ENCODE measurements at places on chromosomes 3 and 15.
A peak's percentile ranks its signal among the peaks of the same experiment; 100 is the strongest.

GRCh38 chr15:36362509-36362915 lies 216.9 kb upstream of the CDIN1 start:
- no peak for DNase-seq

DNA sequence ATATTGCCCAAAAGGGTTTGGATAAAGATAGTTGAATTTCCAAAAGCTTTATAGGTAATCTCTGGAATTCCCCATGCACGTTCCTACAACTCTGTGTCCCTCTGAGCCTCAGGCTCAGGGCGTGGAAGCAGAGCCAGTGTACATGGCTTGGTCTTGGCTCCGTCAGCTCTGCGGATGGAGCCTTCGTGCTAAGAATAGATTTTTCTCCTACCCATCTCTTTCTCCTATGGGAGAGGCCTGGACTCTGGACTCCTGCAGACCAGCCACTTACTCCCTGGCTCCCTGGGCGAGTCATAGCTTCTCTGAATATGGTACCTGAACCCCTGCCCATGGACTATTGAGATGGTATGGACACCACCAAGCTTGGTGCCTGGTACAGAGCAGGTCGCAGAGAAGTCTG lies 99.9 kb downstream of the EEFSEC start:
- DNase-seq, result no peak

DNA sequence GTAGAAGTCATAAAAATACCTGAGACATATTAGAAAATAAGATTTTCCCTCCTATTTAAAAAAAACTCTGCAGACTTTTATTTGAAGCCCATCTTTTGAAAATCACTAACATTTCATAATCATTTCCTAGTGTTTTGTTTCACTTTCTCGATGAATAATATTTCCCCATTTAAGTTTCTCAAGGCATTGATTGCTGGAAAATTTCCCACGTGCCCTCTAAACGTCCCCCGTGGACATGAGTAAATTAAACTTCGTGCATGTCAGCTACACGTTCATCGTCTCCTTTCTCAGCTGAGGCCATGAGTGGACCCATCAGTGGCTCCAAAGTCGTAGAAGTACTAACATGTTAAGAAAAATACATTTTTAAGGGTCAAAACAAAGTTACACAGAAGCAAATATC lies 2.0 kb upstream of the TM2D3 start:
- DNase-seq, result no peak

DNA sequence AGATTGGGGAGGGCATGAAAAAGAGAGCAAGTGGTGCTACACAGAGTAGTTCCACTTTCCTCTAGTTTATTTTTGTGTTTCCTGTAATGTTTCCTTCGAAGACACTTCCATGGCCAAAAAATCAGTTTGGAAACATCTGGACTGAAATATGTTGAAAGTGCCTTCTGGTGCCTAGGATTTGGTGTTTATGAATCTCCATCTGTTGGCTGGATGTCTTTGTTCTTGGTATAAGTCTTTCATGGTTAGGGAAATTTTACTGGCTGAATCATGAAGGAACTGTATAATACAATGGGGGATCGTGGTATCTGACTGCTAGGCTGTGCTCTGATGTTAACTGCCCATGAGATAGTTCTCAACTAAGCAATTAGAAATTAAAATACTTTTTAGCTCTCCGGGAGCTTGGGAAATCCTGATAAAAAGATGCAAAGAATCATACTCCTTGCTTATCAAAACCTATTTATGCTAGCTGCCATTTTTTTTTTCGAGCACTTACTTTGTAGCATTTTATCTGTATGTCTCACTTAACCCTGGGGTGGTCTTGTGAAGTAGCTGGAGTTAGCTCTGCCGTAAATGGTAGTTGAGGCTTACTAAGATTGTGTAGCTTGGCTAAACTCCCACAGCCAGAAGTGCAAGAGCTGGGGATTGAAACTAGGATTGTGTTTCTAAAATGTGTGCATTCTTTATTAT lies 21.9 kb downstream of the AKAP13 start:
- DNase-seq, result peak; percentile 65

DNA sequence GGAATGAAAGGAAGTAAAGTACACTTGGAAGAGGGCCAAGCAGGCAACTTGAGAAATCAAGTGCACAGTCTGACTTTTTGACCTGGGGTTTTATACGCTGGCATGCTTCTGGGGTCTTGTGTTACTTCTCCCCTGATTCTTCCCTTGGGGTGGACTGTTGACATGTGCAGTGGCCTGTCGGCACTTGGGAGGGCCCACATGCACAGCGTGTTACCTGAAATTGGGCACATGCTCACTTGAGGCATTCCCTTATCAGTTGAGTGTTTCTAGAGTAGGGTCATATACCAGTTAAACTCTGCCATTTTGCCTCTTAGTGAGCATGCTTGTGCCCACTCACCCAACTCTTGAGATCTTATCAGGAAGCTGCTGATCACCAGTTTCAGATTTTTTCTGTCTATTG lies 329.1 kb upstream of the SOX2 start:
- DNase-seq, result no peak

GRCh38 chr15:55164284-55164683 lies 32.5 kb downstream of the RSL24D1 start:
- no peak for DNase-seq

- peak; percentile 76 for DNase-seq
Observed at GRCh38 chr15:70318594-70319465, 221.1 kb upstream of the TLE3 start.

DNA sequence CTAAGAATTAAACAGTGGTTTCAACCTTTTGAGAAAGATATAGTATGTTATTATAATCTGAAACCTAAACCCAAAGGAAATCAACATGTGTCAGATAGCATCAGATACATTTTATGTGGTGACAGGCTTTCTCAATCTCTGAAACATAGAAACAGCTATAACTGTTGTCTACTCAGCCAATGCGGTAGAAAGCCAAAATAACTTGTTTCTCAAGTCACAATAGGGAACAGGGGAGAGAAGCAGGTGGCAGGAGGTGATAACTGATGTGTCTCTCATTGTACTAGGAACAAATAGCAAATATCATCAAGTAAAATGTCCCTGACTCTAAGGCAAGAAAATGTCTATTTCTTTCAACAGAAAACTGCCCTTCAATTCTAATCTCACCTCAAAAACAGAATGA lies 38.6 kb downstream of the DENND6A start:
- no peak for DNase-seq

- DNase-seq, result no peak
Observed at GRCh38 chr3:16663854-16664712, 58.9 kb upstream of the DAZL start.

GRCh38 chr15:62026487-62027262 lies 33.6 kb downstream of the VPS13C start:
- DNase-seq, result no peak

GRCh38 chr3:41193794-41194539 lies 5.3 kb upstream of the CTNNB1 start:
- no peak for DNase-seq

DNA sequence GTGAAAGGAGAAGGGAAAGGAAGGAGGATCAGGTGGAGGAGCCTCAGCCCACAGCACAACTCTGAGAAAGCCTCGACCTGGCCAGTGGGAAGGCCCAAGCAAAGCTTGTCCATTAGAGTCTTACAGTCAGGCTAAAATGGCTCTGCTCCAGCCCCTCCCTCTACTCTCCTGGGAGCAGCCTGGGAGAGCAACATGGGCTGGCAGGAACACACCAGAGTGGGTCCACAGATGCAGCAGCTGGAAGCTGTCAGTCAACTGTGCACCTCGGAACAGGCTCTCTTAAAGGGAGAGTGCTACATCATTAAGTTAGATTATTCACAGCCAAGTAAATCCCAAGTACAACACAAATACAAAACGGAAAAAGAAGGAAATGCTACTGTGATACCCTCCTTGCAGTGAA lies 98.0 kb upstream of the LIMD1 start:
- no peak for DNase-seq

DNA sequence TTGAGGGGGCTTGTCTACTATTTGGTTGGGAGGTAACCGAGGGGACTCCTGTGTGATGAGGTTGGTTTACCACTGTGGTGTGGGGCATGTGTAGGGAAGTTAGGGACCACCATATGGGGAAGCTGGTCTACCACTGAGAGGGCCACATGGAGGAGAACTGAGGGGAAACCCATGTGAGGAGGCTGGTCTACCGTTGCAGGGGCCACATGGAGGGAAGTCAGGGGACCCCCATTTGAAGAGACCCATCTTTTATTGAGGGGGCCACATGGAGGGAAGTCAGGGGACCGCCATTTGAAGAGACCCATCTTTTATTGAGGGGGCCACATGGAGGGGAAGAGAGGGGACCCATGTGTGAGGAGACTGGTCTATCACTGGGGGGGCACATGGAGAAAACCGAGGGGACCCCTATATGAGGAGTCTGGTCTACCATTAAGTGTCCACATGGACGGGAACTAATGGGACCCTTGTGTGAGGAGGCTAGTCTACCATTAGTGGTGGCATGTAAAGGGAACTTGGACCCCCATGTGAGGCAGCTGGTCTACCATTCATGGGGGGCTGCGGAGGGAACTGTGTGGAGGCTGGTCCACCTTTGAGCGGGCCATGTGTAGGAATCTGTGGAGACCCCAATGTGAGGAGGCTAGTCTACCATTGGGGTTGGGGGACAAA lies 165.5 kb downstream of the FBLN2 start:
- no peak for DNase-seq

DNA sequence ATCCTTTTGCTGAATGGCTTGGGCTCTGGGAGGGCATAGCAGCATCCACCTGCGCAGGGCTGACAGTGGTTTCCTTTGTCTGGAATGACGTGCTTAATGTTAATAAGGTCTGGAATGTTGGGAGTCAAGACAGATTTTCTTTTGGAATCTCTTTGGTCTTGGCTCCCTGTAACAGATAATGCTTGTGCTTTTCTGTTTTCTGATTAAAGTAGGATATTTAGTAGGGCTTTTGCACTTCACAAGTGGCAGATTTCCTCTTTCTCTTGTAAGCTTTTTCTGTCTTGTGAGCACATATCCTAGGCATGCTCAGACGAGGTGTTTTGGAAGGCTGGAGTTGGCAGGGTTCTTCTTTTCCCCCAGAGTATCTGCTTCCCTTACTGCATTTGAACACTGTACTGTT lies 189.6 kb downstream of the GHSR start:
- DNase-seq, result peak; percentile 53

DNA sequence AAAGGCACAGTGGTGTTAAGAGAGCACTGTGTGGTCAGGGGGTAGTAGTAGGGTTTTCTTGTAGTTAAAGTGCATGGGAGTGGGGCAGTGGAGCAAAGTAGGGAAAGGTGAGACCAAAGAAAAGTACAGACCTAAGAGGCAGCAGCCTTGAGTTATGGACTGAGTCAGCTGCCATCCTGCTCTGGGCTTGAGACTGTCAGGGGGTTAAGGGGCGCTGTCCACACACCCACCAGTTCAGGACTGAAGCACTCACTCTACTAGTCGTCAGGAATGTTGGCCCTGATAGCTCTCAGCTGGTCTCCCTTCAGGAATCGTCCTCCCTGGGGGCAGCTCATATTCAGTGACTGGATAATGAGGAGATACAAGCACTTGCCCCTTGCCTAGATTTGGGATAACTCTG lies 7.9 kb downstream of the CCR4 start:
- no peak for DNase-seq

- no peak for DNase-seq
Observed at GRCh38 chr3:10632741-10633140, 127.4 kb upstream of the ATP2B2 start.

GRCh38 chr3:44045476-44046275 lies 196.0 kb upstream of the TOPAZ1 start:
- no peak for DNase-seq

GRCh38 chr15:40471105-40471807 lies 472 bp downstream of the CHST14 start:
- peak; percentile 30 for DNase-seq

- DNase-seq, result peak; percentile 91
Observed at GRCh38 chr3:149581681-149582370, 76.0 kb downstream of the WWTR1 start.

DNA sequence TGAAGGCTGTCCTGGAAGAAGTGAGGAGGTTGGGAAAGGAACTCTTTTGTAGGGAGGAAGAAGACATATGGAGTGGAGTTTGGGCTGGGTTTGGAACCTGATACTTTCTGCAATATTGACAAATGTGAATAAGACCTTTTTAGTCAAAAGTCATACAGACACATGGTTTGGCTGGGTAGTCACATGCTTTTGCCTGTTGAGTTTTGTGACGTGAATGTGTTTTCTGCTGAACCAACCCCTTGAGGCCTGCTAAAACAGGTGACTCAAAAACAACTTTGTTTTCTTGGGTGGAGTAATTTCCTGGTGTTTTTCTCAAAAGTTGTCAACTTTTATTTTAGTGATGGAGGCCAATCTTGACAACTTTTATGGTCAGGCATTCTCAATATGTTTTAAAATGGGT lies 39.4 kb upstream of the CCR4 start:
- DNase-seq, result no peak

DNA sequence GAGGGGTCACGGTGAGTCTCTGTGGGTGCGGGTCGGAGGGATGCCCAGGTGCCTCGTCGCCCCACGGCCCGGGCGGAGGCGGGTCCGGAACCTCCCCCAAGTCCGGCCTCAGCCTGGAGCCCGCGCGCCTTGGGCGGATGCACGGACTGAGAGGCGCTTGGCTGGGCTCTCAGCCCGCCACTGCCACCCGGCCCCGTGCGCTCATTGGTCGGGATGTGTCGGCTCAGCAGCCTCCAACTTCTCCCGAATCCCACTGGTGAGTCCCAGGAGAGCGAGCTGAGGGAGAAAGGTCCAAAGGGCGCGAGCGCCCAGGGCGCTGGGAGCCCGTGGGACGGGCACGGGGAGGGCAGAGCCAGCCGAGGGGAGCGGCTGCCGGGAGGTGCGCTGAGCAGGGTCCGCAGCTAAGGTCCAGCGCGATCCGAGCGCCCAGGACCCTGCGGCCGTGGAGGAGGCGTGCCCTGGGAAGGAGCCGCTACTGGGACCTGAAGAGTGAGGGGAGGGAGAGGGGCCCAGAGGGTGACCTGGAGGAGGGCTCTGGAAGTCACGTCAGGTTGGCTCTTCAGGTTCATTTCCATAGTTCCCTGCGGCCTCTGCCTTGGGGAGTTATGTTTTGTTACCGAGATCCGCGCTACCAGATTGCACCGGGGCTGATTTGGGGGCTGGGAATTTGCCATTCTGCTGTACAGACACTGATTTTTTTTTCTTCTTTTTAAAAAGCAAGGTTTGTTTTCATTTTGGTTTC lies at the start of gene MME:
Gene MME (plus strand): TSS at position 574 of the 742 bp plus-strand sequence. CDS start 3,849 bp downstream, outside the sequence.
- peak; percentile 90 for DNase-seq

- peak; percentile 35 for DNase-seq
Observed at GRCh38 chr15:39720621-39721611, 61.7 kb downstream of the FSIP1 start.

GRCh38 chr3:15321349-15321748 lies 11.0 kb downstream of the SH3BP5 start:
- no peak for DNase-seq

- no peak for DNase-seq
Observed at GRCh38 chr15:87947560-87947959, 309.0 kb downstream of the NTRK3 start.

Measured in foreskin fibroblast (primary cell).